Left renal cortex interstitium (tissue), 4 donors: ENCODE measurements at places on chromosomes 2 and 18. TPM values are rescaled to one million over a fixed set of nuclear protein-coding genes. Genes with fewer than 3 reads are reported as not detected.
A peak's percentile ranks its signal among the peaks of the same experiment; 100 is the strongest.

The DNAJC5G gene
- 0.56 TPM for polyA plus RNA-seq

DNA sequence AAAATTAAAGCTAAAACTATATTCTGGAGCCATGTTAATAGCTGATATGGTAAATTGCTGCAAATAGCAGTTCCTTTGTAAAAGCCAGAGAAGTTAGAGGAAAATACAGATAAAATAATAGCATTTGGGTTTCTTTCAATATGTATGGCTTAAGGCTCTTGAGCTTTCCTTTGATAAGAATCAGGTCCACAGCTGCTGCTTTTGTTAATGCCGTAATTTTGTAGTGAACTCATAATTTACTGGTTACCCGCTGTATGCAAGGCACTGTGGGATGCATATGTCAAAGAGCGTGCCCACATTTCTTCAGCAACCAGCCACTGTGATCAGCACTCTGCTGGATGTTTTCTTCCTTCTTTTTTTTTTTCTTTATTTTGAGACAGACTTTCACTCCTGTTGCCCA lies 79.1 kb downstream of the MOGAT1 start:
- no peak for DNase-seq

The FBXO48 gene
- polyA plus RNA-seq = 2.5 TPM

The TMEM200C gene
- 1.1 TPM for polyA plus RNA-seq

- DNase-seq = no peak
Measured at GRCh38 chr2:159156834-159157233, 129.7 kb downstream of the WDSUB1 start.

DNA sequence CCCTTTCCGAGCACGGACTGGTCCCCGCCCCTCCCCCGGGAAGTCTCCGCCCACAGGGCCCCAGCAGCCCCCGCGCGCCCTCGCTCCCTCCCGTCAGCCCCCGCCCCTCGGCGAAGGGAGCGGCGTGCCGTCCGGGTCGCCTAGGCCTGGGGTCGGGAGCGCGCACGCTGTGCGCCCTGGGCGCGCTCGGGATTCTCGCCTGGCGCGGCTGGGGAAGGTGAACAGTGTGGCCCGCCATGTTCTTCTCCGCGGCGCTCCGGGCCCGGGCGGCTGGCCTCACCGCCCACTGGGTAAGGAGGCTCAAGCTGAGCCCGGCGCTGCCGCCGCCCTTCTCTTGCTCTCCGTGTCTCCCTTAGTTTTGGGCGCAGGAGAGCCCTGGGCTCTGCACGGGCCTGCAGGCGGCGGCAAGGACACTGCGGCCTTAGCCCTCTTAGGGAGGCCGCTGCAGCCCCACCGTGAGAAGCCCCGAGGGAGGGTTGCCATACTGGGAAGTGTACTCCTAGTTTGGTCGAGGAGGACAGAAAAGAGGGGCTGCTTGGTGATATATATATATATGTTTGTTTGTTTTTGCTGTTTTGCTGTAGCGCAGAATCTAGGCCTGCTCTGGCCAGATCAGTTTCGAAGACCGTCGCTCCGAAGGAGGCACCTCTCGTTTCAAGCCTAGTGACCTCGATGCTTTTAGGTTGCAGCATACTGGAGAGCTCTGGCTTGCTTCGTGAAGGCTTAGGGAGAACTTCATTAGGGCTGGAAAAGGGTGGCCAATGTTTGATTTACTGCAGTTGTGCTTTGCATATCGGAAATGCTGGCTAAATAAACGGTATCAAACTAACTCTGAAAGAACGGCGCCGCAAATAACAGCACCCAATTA lies at the start of gene NDUFV2:
TSS of gene NDUFV2 (plus strand) at position 192 of the 868 bp plus-strand sequence. CDS start at position 237, 45 bp downstream.
- DNase-seq = peak; percentile 90

DNA sequence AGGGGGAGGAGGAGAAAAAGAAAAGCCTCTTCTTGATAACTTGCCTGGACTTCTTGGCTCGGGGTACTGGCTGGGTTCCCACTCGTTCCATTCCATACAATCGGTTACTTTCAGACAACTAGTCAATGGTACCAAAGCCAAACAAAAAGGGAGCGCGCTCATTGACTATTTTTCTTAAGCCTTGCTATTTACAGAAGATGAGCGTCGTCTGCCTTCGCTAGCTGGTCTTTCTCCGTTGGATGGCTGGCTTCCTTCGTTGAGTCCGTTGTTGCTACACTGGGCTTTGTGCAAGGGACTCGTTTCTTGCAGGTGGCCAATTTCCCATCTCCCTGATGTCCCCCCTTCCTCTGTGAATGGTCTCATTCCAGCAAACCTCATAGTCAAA lies 260.4 kb downstream of the ZNF516 start:
- DNase-seq = no peak

DNA sequence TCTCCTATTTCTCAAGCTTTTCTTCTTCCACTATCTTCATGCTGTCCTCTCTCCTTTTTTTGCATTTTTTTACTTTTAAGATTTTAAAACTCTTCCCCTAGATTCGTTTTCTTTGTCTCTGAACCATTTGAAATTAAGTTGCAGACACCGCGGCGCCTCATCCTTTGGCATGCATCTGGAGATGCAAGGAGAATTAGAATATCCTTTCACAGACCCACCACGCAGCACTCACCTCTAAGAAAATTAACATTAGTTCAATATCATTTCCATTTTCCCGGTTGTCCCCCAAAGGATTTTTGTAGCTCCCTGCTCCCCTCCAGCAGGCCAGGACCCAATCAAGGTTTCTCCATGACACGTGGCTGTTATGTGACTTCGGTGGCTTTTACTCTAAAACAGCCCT lies 88.8 kb downstream of the C1QL2 start:
- DNase-seq = no peak

- no peak for DNase-seq
Measured at GRCh38 chr18:76452357-76452756, 42.7 kb downstream of the ZNF516 start.

GRCh38 chr2:101508636-101509035 lies 33.7 kb upstream of the RFX8 start:
- no peak for DNase-seq

The LYPD1 gene
- polyA plus RNA-seq = 67.8 TPM

GRCh38 chr2:176490061-176490861 lies 221.0 kb downstream of the MTX2 start:
- DNase-seq = no peak

GRCh38 chr2:96665083-96665569 lies 22.6 kb downstream of the FER1L5 start:
- no peak for DNase-seq

The GDF7 gene
- 3.2 TPM for polyA plus RNA-seq

- DNase-seq = no peak
Measured at GRCh38 chr2:216503159-216503629, 4.5 kb downstream of the RPL37A start.

The ALPG gene
- not detected for polyA plus RNA-seq

The GAL3ST2 gene
- polyA plus RNA-seq = 0.21 TPM

GRCh38 chr2:64410671-64411070 lies 43.3 kb upstream of the LGALSL start:
- DNase-seq = no peak

The CYP27A1 gene
- 48.0 TPM for polyA plus RNA-seq

- no peak for DNase-seq
Measured at GRCh38 chr2:128797937-128798336, 479.3 kb upstream of the HS6ST1 start.

DNA sequence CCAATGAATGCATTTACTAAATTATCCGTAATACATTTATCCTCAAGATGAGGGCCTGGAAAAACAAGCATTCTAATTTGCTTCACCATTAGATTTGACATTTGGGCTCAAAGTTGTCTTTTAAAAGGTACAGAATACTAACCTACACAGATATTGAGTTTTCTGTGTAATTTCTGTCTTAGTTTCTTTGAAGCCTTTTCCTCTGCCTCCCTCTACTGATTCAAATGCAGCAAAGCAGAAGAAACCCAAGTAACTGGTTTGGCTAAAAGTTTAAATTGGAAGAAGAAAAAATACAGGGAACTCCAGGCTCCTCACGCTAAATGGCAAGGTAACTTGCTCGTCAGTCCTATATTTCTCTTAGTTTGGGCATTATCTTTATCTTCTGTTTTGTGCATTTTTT lies 53.3 kb upstream of the SLC5A7 start:
- no peak for DNase-seq
